ENCODE measurements at places on chromosomes 13 and 19.

DNA sequence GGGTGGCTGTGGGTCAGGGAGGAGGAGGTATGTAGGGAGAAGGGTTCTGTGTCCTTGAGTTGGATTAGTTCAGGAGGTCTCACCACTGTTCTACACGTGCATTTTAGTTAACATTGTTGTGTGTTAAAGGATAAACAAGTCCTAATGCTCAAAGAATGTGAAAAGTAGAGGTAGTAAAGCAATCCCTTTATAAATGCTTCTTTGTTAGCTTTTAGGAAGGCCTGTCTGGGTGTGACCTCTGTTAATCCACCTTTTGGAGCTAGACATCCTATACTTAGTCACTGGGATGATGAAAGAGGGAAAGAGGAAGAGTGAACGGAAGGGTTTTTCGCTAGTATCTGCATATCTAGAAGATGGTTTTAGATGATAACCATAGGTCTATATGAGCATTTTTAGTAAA lies 42.2 kb upstream of the FLT1 start:
- no peak for DNase-seq

GRCh38 chr13:110149036-110149435 lies 157.9 kb downstream of the COL4A1 start:
- no peak for DNase-seq

GRCh38 chr19:844546-844971 lies 3.8 kb downstream of the PRTN3 start:
- DNase-seq = no peak

DNA sequence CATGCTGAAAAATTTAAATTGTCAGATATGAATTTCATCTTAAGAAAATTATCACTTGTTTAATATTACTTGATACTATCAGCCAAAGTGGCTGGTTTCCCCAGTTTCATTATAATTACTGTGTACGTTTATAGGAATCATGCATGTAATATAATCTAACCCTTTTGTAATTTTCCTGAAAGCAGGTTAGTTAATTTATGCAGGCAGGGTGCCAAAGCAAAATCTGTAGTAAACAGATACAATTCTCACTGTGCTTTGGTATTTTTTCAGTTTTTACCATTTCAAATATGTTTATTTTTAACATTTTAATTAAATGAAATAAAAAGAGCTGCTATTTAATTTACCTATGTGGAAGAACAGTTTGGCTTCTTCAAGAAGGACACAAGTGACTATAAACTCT lies 1227.5 kb upstream of the MIR17HG start:
- DNase-seq = no peak

DNA sequence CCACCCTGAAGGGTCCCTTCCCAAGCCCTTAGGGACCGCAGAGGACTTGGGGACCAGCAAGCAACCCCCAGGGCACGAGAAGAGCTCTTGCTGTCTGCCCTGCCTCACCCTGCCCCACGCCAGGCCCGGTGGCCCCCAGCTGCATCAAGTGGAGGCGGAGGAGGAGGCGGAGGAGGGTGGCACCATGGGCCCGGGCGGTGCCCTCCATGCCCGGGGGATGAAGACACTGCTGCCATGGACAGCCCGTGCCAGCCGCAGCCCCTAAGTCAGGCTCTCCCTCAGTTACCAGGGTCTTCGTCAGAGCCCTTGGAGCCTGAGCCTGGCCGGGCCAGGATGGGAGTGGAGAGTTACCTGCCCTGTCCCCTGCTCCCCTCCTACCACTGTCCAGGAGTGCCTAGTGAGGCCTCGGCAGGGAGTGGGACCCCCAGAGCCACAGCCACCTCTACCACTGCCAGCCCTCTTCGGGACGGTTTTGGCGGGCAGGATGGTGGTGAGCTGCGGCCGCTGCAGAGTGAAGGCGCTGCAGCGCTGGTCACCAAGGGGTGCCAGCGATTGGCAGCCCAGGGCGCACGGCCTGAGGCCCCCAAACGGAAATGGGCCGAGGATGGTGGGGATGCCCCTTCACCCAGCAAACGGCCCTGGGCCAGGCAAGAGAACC lies 1.5 kb downstream of the EGLN2 start:
- no peak for DNase-seq

DNA sequence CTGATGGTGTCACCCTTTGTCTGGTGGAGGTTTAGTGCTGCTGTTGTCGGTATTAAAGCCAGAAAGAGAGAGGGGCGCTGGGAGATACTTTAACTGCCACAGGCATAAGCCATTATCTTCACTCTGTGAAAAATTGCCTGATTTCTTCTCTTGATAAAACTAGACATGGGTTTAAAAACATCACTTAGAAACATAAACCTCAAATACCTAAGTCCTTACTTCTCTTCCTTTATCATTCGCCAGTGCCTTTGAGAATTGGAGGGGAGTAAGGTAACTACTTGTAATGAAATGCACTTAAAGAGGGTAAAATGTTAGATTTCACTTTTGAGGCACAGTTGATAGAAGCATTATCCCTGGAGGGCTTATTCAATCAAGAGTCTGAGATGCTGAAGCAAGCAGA lies 434.5 kb downstream of the OLFM4 start:
- no peak for DNase-seq

- DNase-seq = no peak
Observed at GRCh38 chr19:4077800-4078684, 11.3 kb upstream of the ZBTB7A start.

GRCh38 chr19:49642492-49643035 lies 555 bp downstream of the SCAF1 start:
- DNase-seq = no peak

- DNase-seq = no peak
Observed at GRCh38 chr13:99071666-99072065, 93.8 kb upstream of the DOCK9 start.

GRCh38 chr13:90118467-90119071 lies 1228.9 kb upstream of the MIR17HG start:
- DNase-seq = no peak

DNA sequence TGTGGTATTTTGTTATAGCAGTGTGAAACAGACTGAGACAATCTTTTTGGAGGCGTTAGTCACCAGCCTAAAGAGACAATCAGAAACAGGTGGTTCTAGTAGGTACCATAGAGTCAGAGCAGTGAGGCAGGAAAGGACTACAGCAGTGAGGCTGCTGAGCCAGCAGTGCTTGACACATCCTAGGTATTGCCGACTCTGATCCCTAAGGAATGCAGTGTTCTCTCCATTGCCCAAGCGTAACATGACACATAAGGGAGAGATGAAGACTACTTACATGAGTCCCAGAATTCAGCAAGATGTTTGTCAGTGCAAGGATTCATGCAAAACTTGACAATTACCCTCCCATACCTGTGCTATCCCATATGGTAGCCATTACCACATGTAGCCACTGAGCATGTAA lies 62.4 kb upstream of the XPO4 start:
- no peak for DNase-seq

GRCh38 chr13:100753376-100753775 lies 78.8 kb upstream of the TMTC4 start:
- DNase-seq = no peak

DNA sequence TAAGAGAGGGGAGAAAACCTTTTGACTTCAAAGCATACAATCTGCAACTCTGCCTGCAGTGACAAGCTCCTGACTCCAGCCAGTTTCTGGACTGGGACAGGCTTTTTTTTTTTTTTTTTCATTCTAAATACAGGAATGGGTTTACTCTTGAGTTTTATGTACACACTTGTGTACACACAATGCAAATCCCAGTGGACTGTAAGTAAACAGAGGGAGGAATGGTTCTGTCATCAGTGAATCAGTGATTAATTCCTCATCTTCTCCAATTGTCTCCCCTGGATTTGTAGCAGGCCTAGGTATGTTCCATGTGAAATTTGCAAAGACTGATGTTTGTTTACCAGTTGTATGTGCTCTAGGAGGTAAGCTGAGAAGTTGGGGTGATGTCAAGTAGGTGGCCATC lies 184.8 kb downstream of the SHISA2 start:
- DNase-seq = no peak
